Activated CD4-positive, CD25-positive, alpha-beta regulatory T cell treated with anti-CD3 and anti-CD28 coated beads, Interleukin-2, amount 50 U/mL, for 16 hours (primary cell): ENCODE measurements at places on chromosomes 6 and 20.

DNA sequence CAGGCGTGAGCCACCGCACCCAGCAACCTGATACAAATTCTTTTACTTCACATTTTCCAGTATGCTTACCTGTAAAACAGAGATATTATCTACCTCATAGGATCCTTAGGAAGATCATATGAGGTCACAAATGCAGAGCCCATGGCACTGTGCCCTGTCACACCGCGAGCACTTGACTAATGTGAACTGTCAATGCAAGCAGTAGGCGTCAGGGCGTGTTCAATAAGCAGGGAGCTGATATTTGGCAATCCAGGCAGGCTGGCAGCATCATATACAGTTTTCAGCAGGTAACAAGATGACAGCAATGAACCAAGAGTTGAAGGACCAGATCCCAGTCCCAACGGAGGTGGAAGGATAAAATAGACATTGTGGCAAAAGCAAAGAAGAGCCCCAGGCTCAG lies 14.6 kb upstream of the ARID1B start:
- DNase-seq: no peak

DNA sequence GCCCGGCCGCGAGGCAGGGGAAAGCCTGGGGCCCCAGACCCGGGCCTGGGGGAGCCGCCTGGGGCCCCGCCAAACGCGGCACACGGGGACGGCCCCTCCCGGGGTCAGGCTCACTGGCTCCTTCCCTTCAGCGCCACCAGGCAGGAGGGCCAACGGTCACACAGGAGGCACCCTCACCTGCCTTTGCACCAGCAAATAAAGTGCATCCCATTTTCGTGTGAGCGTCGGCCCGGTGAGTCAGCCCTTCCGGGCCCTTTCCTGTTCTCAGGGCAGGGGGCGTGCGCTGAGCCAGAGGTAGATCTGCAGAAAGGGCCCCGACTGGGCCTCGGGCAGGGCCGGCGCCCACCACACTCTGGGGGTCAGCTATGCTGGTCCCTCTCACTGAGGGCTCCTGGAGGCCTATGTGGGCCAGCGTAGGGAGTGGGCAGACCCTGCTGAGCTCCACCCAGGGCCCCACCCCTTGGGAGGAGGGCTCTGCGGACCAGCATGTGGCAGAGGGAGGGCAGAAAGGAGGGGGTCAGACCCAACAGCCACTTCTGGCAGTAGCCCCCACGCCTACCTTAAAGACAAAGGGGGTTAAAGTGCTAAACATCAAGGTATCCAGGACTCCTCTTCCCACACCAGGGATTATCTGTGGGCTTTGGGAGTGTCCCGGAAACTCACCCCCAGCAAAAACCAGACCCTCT lies 931 bp upstream of the UCKL1 start:
- DNase-seq: no peak

DNA sequence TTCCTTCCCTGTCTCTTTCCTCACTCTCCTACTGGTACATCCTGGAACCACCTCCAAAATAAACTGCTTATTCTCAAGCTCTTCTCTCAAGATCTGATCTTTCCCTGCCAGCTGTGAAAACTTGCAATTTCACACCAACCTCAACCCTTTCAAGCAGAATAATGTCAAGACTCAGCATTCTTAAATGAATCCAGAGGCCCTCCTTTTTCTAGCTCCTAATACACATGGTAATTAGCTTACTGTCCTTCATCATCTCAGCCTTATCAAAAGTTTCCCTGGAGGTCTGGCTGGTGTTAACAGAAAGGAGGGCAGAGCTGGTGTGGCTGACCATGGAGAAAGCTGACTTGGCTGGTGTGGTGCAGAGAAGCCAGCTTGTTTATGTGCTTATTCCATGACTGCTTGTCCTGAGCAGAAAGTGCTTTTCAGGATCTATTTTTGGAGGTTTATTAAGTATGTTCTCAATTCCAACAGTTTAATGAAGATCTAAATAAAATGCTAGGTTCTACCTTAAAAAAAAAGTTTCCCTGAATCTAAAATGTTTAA lies 50.5 kb downstream of the CFAP61 start:
- no peak for DNase-seq

- DNase-seq: no peak
Observed at GRCh38 chr6:38713812-38714211, 1.3 kb upstream of the DNAH8 start.

DNA sequence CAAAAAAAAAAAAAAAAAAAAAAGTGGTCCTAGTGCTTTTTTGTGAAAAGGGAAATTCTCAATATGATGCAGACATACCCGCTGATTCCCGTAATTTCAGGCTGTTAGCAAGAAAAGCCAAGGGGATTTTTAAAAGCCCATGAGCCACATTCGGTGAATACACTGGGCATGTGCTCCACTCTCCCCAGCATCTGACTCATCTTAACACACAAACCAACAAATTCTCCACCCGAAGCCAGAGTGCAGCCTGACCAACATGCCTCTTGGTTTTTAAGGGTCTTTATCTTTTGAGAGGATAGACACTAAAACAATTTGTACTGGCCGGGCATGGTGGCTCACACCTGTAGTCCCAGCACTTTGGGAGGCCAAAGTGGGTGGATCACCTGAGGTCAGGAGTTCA lies 45.5 kb upstream of the CD83 start:
- no peak for DNase-seq
